ENCODE measurements at places on chromosomes 2 and 18.

- H3K4me1 ChIP-seq = no peaks in the 10 kb centered on the region
- H3K36me3 ChIP-seq = no peaks in the 10 kb centered on the region
- H3K27me3 ChIP-seq = no peaks in the 10 kb centered on the region
- H3K27ac ChIP-seq = no peak overlapping the region
- H3K4me3 ChIP-seq = no peak overlapping the region
Measured at GRCh38 chr2:66824926-66825325, 390.0 kb downstream of the MEIS1 start.

DNA sequence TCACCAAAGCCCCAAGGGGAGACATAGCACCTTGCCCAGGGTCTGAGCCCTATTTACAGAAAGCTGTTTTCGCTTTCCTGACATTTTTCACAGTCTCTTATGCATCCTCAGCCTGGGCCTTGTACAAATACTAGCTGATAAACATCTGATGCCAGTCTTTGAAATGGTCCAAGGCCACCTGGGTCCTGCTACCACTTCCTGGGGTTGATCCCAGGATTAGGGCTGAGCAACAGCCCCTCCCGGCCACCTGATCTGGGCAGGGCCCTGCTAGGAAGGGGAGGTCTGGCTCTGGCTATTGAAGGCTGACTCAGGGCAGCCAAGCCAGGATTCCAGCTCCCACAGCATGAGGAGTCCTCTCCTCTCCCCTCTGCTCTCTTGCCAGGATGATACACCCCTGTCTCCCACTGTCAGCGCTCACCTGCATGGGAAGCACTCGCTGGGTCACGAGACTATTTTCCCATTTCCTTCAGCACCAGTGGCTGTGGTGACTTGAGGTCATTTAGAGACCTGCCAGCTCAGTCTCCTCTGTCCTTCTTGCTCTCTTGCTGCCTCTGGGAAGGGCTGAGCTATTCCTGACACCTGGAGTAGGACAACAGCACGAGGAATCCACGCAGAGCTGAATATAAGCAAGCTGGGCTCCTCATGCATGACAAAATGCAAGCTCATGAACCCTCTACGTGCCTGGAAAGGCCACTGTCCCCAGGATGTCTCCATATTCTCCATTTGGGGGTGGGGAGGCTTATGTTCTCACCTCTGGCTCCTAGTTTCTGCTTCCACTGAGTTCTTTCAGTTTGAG is 53.0 kb upstream of the LGALSL start:
- H3K27ac ChIP-seq = no peak overlapping the region
- DNase-seq = no peak
- no peaks in the 10 kb centered on the region for H3K4me1 ChIP-seq
- H3K36me3 ChIP-seq = no peaks in the 10 kb centered on the region
- H3K27me3 ChIP-seq = peaks cover 43% of the 10 kb centered on the region

DNA sequence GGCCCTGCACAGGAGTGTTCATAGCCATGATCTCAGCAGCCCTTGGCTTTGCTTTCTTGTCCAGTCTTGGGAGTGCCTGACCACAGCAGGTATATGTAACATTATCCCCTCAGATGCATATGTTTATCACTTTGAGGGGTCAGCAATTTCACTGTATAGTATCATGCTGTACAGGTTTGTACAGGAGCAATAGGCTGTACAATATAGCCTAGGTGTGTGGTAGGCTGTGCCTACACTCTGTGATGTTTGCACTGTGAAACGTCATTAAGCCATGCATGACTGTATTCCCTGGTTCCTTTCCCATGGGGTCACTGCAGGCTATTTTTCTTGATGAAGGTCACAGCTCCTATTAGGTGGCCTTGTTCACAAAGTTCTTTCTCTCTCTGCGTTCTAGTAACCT is 4.7 kb upstream of the IL36G start:
- no peak for DNase-seq
- no peak overlapping the region for H3K4me3 ChIP-seq
- H3K4me1 ChIP-seq = no peaks in the 10 kb centered on the region
- peaks cover 43% of the 10 kb centered on the region for H3K27me3 ChIP-seq
- H3K27ac ChIP-seq = no peak overlapping the region

DNA sequence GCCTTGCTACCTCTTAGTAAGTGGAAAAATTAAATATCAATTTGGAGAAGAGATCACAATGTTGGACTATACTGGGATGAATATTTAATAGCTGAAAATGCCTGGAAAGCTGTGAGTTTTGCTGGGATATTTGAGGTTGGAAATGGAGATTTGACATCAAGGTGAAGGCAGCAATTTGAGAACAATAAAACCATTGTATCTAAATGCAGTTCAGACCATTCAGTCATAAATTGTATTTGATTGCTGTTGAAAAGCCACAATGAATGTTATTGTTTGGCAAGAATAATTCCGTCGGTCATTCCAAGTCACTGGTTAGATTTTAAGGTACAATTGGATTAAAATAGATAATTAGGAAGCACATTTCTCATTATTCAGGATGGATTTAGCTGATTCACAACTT is 325.6 kb downstream of the HRH4 start:
- H3K4me3 ChIP-seq = no peak overlapping the region
- no peak overlapping the region for H3K27ac ChIP-seq
- H3K4me1 ChIP-seq = no peaks in the 10 kb centered on the region

- DNase-seq = no peak
- peaks cover 43% of the 10 kb centered on the region for H3K4me1 ChIP-seq
- no peak overlapping the region for H3K4me3 ChIP-seq
- no peak overlapping the region for H3K27ac ChIP-seq
- H3K36me3 ChIP-seq = peaks cover 14% of the 10 kb centered on the region
- H3K27me3 ChIP-seq = no peaks in the 10 kb centered on the region
Measured at GRCh38 chr18:26228562-26229260, 2.5 kb downstream of the TAF4B start.
